ENCODE measurements at places on chromosomes 2 and 18. TPM values are rescaled to one million over a fixed set of nuclear protein-coding genes. Genes with fewer than 3 reads are reported as not detected.

Gene PSMA8
- total RNA-seq, result not detected

Gene EFHD1
- 0.71 TPM for total RNA-seq

Gene DSG2
- 8.2 TPM for total RNA-seq

Gene SAG
- total RNA-seq, result not detected

Gene IL36B
- total RNA-seq, result not detected

Gene HSPE1
- 83.5 TPM for total RNA-seq

Gene PSD4
- 1.2 TPM for total RNA-seq

Gene DSC2
- total RNA-seq, result 31.4 TPM

Gene CRYGD
- total RNA-seq, result 0.76 TPM

Gene BOLL
- not detected for total RNA-seq

Gene POTEF
- total RNA-seq, result 12.8 TPM

Gene SLC35F6
- total RNA-seq, result 28.8 TPM

Gene TBR1
- not detected for total RNA-seq

Gene IL37
- total RNA-seq, result not detected

Gene DYNAP
- total RNA-seq, result not detected

Gene IRS1
- 8.1 TPM for total RNA-seq

Gene RPRM
- 95.9 TPM for total RNA-seq

Gene SERPINB12
- not detected for total RNA-seq

Gene CARF
- 9.1 TPM for total RNA-seq

Gene ELP2
- 96.2 TPM for total RNA-seq

Gene C18orf54
- total RNA-seq, result 20.0 TPM

Gene HRH4
- total RNA-seq, result not detected

Gene MDH1B
- 0.98 TPM for total RNA-seq

Gene ARHGAP28
- 36.8 TPM for total RNA-seq

Gene RBM44
- 1.3 TPM for total RNA-seq

Gene VSNL1
- 6.1 TPM for total RNA-seq

Gene MYO5B
- total RNA-seq, result 2.7 TPM

Gene GRHL1
- 4.3 TPM for total RNA-seq

Gene SMYD5
- 17.0 TPM for total RNA-seq

Gene LYPD1
- total RNA-seq, result 1.1 TPM

Gene KCNG2
- total RNA-seq, result 1.6 TPM

Gene CABYR
- 14.0 TPM for total RNA-seq

Gene HNMT
- total RNA-seq, result not detected

Gene ST6GAL2
- total RNA-seq, result 5.9 TPM

Gene REG3A
- not detected for total RNA-seq

Gene AQP4
- not detected for total RNA-seq

Gene SPAST
- total RNA-seq, result 44.5 TPM

Gene FOXI3
- total RNA-seq, result 0.34 TPM

Gene TUBB8B
- not detected for total RNA-seq

Gene SULT1C3
- not detected for total RNA-seq

Gene DSG4
- not detected for total RNA-seq

Gene CPO
- not detected for total RNA-seq

Gene CRYBA2
- total RNA-seq, result 0.49 TPM

Gene DLX2
- 1.4 TPM for total RNA-seq

Gene FAM228A
- total RNA-seq, result 0.69 TPM

Gene UGT1A8
- total RNA-seq, result not detected

Gene TWIST2
- not detected for total RNA-seq

Gene ZNF532
- total RNA-seq, result 217 TPM

Gene FBLN7
- 0.20 TPM for total RNA-seq

Gene MYL12A
- 175 TPM for total RNA-seq

Data from glutamatergic neuron (in vitro differentiated cells).